ENCODE measurements at places on chromosomes 2 and 18.

DNA sequence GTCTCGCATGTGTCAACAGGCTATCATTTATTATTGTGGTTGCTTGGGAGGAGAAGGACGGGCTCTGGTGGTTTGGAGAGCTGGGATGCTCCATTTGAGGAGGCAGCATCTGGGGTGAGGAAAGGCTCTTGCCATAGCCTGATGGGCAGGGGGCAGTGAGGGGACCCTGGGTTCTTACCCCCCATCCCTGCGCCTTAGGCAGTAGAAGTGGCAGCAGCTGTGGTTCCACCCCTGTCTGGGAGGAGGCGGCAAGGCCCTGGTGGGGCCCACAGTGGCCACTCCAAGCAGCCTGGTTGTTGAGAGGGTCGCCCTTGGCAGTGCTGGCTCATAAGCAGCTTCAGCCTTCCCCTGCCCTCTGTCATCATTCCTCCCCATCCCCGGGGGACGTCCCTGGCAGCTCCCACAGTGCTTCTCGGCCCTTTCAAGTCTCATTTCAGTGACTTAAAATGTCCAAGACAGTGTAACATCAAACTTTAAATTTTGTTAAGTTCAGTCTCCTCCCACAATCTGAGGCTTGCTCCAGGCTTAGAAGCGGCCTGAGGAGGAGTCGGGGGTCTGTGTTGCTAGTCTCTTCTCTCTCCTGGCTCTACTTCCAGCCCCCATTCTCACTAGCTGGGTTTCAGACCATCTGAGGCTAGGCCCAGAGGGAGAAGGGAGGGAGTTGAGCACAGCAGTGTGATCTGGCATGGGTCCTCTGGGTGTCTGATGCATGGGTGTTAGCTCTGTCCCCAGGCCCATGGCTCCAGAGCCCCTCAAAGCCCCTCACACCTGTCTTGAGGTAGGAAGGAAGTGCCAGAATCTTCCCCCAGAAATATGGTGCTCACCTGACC lies 34.9 kb upstream of the PTPN4 start:
- no peak for DNase-seq

- no peak for DNase-seq
Measured at GRCh38 chr18:58661423-58661822, 9.8 kb upstream of the MALT1 start.

DNA sequence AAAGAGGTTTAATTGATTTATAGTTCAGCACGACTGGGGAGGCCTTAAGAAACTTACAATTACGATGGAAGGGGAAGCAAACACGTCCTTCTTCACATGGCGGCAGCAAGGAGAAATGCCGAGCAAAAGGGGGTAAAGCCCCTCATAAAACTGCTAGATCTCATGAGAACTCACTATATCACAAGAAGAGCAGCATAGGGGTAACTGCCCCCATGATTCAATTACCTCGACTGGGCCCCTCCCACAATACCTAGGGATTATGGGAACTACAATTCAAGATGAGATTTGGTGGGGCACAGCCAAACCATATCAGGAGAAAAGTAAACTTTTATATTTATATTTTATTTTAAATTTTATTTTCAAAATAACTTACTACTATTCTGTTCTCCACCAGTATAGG lies 272.0 kb downstream of the MYCN start:
- no peak for DNase-seq

DNA sequence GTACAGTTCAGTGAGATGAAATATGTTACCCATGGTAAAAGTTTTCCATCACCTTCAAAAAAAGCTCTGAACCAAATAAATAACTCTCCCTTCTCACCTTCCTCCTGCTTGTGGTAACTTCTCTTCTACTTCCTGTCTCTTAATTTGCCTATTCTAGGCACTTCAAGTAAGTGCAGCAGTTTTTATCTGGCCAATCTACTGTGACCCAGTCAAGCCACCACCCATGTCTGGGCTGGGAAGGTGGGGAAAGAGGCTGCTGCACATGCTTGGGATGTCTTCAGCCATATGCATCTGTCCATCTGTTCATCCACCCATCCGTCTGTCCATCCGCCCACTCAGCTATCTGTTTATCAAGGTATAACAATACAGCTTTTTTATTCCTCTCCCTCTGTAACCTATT lies 31.6 kb downstream of the ZNF532 start:
- no peak for DNase-seq

DNA sequence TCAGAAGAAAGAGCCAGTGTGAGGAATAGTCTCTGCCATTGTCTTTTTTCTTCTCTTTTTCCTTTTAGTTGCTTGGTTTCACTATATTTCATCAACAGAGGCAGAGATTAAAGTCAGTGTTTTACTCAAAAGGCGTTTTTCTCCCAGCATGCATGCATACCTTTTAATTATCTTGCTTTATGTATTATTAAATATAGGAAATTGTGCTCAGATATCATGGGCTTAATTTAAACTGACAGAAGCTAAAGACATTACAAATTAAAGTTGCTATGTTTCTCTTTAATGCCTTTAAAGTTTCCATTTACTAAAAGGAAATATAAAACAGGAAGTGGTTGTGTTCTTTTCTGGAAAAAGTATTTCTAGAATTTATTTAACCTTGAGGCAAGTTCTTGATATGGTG lies 223.3 kb upstream of the ATP5MC3 start:
- no peak for DNase-seq

GRCh38 chr2:162092008-162092390 lies 18.0 kb upstream of the DPP4 start:
- DNase-seq = no peak

GRCh38 chr2:10985260-10985659 lies 73.5 kb downstream of the KCNF1 start:
- DNase-seq = no peak

DNA sequence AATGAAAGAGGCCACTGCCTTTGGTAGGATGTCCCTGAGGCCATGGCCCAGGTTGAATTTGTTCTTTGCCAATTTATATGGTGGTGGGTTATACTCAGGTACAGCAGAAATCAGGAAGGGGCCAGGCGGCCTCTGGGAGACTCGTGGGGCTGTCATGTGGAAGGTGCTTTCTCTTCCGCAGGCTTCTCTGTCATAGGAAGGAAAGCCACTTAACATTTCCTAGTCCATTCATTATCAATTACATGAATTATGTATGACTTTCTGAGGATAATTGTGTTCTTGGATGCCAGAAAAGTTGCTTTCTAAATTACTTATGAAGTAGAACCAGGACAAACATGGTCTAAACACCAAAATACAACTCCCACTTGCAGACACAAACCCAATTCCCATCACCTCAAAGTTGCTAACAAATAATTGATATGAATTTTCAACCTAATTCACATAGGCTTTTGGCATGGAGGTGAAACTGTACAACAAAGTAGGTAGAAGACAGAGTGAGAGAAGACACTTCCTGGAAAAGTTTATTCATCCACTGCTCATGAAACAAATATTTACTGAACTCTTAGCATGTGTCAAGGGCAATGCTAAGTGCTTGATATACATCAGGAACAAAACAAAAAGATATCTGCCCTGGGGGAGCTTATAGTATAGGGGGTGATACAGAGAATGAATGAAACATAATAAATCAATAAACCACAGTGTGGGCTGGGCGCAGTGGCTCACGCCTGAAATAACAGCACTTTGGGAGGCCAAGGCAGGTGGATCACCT lies 50.5 kb upstream of the CHMP1B start:
- no peak for DNase-seq

GRCh38 chr2:216142540-216142939 lies 33.4 kb downstream of the XRCC5 start:
- DNase-seq = no peak

GRCh38 chr2:10001586-10001985 lies 41.8 kb upstream of the KLF11 start:
- no peak for DNase-seq
